ENCODE measurements at places on chromosomes 5 and 9.

DNA sequence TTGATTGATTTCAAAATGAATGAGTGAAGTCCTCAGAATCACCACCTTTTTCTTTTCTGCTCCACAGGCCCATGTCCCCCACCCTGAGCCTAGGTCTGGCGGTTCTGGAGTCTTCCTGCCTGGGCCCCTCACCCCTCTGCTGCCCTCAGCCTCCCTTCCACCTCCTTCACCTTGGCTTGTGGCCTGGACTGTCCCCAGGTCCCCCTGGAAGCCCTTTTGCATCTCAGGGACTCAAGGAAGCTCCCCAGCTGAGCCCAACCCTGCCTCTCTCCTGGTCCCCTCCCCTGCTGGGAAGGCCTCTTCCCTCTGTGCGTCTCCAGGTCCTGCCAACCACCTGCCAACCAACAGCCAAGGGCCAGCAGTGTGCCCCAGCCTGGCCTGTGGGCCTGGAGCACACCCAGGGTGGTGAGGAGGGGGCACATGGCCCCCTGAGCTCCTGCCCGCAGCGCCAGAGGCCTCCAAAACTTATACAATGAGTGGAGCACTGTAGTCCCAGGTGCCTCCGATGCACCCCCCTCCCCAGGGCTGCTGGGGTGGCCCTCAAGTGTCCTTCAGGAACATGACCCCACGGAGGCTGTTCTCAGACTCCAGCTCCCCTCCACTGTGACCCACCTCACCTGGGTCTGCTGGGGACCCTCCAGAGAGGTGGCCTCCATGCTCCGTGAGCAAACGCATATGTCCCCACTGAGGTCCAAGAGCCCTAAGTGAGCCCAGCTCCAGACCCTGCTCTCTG lies 20.3 kb downstream of the GLT6D1 start:
- no peak for DNase-seq

GRCh38 chr9:113375057-113376023 lies 1.4 kb downstream of the HDHD3 start:
- DNase-seq: no peak

- DNase-seq: no peak
Observed at GRCh38 chr5:32712481-32713360, 1.6 kb downstream of the NPR3 start.

- no peak for DNase-seq
Observed at GRCh38 chr9:36632892-36633291, 60.2 kb downstream of the MELK start.

DNA sequence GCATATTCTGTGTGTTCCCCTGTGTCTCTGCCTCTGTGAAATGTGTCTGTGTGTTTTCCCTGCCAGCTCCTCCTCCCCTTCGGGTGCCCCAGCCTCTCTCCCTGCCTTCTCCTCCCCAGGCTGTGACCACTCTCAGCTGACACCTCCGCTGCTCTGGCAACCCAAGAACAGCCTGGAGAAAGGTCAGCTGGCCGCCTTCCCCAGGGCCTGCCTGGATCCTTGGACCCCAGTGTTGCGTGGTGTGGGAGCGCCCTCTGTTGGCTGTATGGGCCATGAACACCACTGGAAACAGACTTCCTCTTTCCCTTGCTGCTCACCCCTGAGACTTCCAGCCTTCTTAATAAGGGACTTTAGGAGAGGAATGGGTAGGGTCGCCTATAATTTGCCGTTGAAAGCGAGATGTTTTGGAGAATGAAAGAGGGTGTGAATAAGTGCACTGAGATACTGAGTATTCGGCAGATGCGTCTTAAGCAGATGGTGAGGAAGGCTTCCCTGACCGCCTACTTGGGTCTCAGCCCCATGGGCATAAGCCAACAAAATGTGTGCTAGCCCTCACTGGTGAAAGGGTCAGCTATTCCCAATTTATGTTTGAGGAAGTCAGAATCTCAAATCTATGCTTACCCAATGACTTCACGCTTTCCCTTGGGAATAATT lies 114.9 kb upstream of the TRIM32 start:
- DNase-seq: no peak

GRCh38 chr9:87109231-87109631 lies 161.9 kb upstream of the GAS1 start:
- DNase-seq: no peak

DNA sequence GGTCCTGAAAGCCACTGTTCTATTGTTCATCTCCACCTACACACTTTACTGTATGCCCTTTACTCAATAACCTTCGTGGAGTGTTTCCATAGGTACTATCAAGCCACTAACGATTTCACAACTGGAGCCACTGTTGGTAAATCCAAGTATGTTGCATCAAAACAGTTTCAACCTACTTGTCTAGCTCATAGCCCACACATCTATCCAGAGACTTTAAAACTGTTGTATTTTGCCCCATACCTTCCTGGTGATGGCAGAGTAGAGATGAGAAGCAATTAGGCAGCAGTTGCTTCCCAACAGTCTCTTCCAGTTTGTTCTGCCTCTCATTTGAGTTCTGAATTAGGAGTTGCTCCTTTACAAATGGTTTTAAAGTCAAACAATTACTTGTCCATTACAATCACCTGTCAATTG lies 607 bp downstream of the FAXDC2 start:
- DNase-seq: no peak

All from activated gamma-delta T cell treated with Interleukin-2 at 50 U/mL for 16 hours (primary cell).